ENCODE measurements at places on chromosomes 12 and 14. TPM values are rescaled to one million over a fixed set of nuclear protein-coding genes. Genes with fewer than 3 reads are reported as not detected.

The ZC2HC1C gene
- 0.54 TPM for total RNA-seq

The KRT85 gene
- not detected for total RNA-seq

The KSR2 gene
- total RNA-seq, result not detected

The SLC2A13 gene
- total RNA-seq, result 3.9 TPM

The LAG3 gene
- total RNA-seq, result not detected

DNA sequence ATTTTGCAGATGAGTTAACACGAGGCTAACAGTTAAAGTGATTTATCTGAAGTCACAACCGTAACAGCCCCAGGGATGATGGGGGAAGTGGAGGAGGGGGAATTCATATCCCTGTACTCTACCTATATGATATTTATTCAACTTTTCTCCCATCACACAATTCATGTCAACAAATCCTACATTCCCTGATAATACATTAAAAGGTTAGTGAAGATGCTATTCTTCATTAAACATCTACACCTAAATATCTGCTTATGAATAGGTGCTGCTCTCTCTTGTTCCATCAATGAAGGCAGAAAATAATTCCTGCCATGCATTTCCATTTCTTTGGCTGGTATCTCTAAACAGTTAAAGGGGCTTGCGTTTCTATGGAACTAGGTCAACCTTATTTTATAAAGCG lies 6.8 kb downstream of the YBX3 start:
- H3K4me1 ChIP-seq, result peaks cover 5% of the 10 kb centered on the region
- DNase-seq, result no peak
- peaks cover 17% of the 10 kb centered on the region for H3K36me3 ChIP-seq
- peak overlapping the region; percentile 22 for H3K4me3 ChIP-seq

GRCh38 chr12:13156277-13156676 lies 40.2 kb upstream of the EMP1 start:
- H3K27me3 ChIP-seq, result no peaks in the 10 kb centered on the region
- H3K36me3 ChIP-seq, result no peaks in the 10 kb centered on the region
- H3K27ac ChIP-seq, result no peak overlapping the region
- no peak overlapping the region for H3K4me3 ChIP-seq
- DNase-seq, result peak; percentile 46
- H3K4me1 ChIP-seq, result peaks cover 4% of the 10 kb centered on the region

DNA sequence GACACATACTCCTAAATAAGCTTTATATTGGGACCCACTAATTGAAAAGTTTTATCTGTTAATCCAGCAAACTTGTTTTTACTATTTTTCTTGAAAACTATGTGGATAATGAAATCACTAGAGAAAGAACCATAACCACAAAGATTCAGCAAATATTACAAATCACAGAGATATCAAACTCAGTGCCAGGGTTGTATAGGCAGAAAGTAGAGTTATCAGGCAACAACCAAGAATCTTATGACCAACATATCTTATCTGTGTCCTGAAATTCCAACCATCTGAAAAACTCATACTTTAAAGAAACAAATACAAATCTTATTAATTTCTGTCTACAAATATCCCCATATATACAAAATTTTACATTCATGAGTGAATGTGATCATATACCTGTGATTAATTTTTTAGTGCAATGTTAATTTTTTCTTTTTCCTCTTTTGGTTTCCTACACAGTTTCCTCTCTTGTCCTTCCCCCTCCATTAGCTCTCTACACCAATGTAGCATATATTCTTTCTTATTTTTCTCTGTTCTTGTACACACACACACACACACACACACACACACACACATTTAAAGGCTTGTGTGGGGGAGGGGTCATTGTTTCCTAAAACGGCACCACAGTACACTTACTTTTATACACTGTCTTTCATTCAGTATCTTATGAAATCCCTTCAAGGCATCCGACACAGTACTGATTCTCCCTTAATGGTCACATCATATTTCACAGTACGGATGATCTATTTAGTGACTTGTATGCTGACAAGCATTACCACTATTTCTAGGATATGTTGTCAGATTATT lies 18.6 kb downstream of the AMN1 start:
- DNase-seq, result no peak
- H3K4me3 ChIP-seq, result no peak overlapping the region
- H3K36me3 ChIP-seq, result no peaks in the 10 kb centered on the region
- H3K4me1 ChIP-seq, result no peaks in the 10 kb centered on the region
- H3K27ac ChIP-seq, result no peak overlapping the region
- H3K27me3 ChIP-seq, result no peaks in the 10 kb centered on the region

GRCh38 chr14:68158640-68159039 lies 339.1 kb downstream of the RAD51B start:
- H3K4me1 ChIP-seq, result peaks cover 3% of the 10 kb centered on the region
- DNase-seq, result no peak
- no peaks in the 10 kb centered on the region for H3K36me3 ChIP-seq
- no peak overlapping the region for H3K27ac ChIP-seq

DNA sequence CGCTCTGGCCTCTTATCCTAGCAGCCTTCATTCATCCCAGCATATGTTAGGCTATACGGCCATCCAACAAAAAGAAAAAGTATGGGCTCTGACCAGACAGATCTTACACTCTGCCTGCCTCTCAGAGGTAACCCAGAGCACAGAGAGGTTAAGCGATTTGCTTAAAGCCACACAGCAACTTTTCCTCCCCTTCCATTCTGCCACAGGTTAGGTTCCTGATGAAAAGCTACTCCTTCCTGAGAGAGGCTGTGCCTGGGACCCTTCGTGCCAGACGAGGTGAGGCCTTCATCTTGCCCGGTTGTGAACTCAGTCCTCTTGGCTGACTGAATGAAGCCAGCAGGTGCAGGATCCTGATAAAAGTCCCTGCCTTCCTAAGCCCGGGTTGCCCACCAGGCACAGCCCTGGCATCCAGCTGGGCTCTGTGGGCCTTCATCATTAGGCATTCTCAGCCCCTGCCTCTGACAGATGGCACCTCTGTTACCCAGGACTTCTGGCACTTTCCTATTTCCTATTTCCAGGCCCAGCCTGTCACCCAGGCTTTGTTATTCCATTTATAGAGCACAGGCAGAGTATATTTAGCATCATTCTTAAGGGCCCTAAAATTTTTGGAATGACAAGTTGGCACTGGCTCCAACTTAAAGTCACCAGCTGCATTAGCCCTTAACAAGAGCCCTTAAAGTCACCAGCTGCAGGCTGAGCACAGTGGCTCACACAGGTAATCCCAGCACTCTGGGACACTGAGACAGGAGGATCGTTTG lies 12.8 kb downstream of the SOAT2 start:
- H3K4me3 ChIP-seq, result no peak overlapping the region
- H3K27ac ChIP-seq, result no peak overlapping the region
- no peak for DNase-seq
- H3K36me3 ChIP-seq, result no peaks in the 10 kb centered on the region

DNA sequence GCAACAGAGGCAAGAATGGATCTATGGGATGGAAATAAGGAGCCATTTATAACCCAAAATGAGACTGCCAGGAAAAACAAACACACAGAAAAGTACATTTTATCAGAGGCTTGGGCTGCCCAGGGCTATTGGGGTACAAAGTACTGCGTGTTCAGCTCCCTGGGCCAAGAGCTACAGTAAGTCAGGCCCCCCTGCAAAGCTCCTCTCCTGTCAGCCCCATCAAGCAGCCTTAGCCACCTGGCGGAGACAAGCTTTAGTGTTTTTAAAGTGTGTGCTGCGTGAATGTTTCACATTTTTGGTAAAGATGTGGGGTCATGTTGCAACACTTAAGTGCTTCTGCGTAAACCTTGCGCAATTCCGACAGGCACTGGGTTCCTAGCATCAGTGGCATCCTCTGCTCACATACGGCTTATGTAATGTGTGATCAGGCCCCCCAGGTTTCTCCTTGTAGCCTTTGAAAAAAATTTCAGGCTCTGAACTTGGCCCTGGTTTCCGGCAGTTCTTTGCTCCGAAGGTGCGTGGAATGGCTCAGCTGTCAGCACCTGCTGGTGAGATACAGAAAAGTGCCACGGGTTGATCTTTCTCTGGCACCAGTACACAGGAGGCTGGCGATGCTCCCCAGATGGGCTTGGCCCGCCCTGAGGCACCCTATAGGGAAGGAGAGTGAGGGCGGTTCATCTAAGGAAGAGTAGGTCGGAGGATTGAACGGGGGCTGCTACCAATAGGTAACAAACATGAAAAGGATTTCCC lies 198.7 kb upstream of the EEA1 start:
- no peak overlapping the region for H3K4me3 ChIP-seq
- no peak overlapping the region for H3K27ac ChIP-seq
- no peaks in the 10 kb centered on the region for H3K27me3 ChIP-seq

DNA sequence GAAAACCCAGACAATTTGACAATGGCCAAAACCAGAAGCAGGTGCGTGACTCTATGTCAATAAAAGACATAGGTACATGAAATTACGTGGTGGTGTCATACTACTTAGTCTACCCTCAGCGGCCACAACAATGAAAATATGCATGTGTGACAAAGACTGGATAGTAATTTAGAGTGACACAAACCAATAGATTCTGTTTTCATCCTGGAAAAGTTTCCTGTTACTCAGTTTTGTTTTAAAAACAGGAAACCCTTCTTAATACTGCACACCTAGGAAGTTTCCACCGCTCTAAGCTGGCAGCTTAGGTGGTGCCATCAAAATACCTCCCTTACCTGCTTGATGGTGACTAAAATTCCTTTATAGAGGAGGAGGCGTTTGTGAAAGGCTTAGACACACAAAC lies 15.1 kb downstream of the POU6F1 start:
- H3K27me3 ChIP-seq, result no peaks in the 10 kb centered on the region
- no peaks in the 10 kb centered on the region for H3K4me1 ChIP-seq
- DNase-seq, result no peak
- peaks cover 11% of the 10 kb centered on the region for H3K36me3 ChIP-seq
- no peak overlapping the region for H3K4me3 ChIP-seq

DNA sequence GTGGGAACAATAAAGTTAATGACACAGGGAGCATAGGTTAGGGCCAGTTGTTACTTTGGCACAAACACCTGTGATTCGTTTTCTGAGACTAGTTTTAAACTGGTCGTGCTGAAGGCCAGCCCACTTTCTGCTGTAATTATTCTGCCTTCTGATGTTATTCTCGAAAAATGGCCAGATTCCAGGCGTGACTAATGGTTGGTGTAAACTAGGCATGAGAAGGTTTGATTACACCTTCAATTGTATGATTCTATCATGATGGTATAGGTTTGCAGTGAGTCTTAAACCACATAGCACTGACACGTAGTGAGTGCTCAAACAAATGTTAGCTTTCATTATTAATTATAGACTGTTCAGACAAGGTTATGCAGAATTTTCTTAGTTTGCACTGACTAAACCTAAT lies 39.0 kb downstream of the CKB start:
- peak; percentile 98 for DNase-seq
- H3K4me1 ChIP-seq, result peaks cover 5% of the 10 kb centered on the region
- H3K27ac ChIP-seq, result no peak overlapping the region
- H3K27me3 ChIP-seq, result no peaks in the 10 kb centered on the region
- peaks cover 28% of the 10 kb centered on the region for H3K36me3 ChIP-seq

DNA sequence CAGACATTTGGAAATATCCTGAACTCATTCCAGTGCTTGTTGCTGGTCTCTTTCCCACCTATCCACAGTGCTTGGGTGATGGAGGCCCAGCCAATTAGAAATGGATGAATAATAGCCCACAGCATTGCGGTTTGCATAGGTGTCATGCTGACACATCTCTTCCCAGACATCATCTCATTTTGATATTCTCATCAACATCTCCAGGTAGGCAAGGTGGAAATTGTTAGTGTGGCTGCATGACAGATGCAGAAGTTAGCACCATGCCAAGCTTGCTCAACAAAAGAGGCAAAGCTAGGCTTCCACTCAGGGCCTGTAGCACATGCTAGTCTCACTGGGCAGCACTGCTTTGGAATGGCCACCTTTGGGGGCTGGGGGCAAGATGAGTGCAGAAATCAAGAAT lies 1118.9 kb downstream of the VRK1 start:
- no peak overlapping the region for H3K4me3 ChIP-seq
- no peak overlapping the region for H3K27ac ChIP-seq
- H3K36me3 ChIP-seq, result no peaks in the 10 kb centered on the region
- H3K4me1 ChIP-seq, result no peaks in the 10 kb centered on the region

- H3K4me3 ChIP-seq, result no peak overlapping the region
- no peak for DNase-seq
- H3K27me3 ChIP-seq, result peaks cover 15% of the 10 kb centered on the region
- H3K4me1 ChIP-seq, result peaks cover 6% of the 10 kb centered on the region
- no peaks in the 10 kb centered on the region for H3K36me3 ChIP-seq
- no peak overlapping the region for H3K27ac ChIP-seq
Measured at GRCh38 chr14:22381408-22381760, 207.6 kb downstream of the DAD1 start.

DNA sequence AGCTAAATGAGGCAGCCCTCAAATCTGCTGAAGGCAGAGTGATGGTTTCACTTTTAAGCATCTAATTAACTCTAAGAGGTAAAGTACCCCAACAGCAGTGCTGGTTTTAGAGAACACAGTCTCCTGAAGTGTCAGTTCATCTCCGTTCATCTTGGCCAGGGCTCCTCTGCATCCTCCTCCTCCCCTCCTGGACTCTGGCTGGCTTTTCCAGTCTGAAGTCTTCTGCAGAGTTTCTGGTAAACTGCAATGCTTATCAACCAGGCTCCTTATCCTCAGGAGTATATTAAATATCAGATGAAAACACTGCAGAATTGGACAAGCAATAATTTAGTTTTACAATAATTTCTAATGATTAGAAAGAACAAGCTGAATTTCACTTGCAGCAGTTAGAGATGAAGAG lies 115.4 kb downstream of the GTF2A1 start:
- no peak overlapping the region for H3K4me3 ChIP-seq
- no peaks in the 10 kb centered on the region for H3K36me3 ChIP-seq
- DNase-seq, result no peak

DNA sequence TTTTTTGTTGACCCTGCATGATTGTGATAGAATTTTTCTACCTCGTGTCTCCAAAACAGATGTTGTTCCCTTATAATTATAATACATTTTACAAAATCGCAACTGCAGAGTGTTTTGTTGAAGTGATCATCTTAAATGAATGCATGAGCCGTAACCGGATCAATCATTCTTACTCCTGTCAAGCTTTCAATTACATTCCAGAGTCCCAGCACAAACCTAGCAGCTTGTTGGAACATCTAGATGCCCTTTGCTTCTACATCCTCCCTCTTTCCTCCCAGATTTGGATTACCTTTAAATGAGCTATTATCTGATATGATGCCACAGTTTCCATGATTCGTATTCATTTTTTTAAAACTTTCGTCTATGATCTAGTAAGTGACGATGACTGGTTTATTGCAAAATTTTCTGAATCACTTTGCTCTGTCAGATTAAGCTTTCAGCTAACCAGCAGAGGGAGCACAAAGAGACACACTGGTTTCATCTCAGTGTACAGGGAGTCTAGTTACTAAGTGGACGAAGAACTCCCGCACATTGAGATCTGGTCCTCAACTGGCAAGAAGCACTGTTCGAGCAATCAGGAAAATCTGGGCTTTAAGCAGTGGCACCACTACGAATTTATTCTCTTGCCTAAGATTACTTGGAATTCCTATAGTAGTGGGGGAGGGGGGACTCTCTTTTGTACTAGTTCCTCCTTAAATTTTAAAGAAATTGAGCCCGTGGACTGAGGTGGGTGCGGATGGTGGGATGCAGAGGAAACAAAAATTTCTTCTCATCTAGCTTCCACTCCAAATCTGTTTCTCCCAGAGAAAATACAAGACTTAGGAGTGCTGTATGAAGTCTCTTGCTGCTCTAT lies 40.9 kb downstream of the TSHR start:
- H3K4me3 ChIP-seq, result no peak overlapping the region
- no peaks in the 10 kb centered on the region for H3K4me1 ChIP-seq
- H3K27me3 ChIP-seq, result peaks cover 4% of the 10 kb centered on the region
- peak; percentile 84 for DNase-seq
- H3K36me3 ChIP-seq, result no peaks in the 10 kb centered on the region

Data from IMR-90 (cell line).